ENCODE measurements at places on chromosomes 6 and 20. TPM values are rescaled to one million over a fixed set of nuclear protein-coding genes. Genes with fewer than 3 reads are reported as not detected.

DNA sequence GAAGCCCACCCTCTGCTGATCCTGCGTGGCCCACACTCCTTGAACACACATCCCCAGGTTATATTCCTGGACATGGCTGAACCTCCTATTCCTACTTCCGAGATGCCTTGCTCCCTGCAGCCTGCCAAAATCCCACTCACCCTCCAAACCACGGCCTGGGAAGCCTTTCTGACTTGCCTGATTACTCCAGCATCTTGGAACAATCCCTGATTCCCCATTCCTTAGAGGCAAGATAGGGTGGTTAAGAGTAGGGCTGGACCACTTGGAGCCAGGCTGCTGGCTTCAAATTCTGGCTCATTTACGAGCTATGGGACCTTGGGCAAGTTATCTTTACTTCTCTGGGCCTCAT lies 45.9 kb upstream of the CDH22 start:
- no peak for DNase-seq

- no peak for DNase-seq
These were observed 174.4 kb downstream of the BCAS1 start for GRCh38 chr20:53896041-53896440.

GRCh38 chr20:53498341-53498740 lies 95.3 kb downstream of the ZNF217 start:
- no peak for DNase-seq

GRCh38 chr6:6556738-6557503 lies 31.6 kb upstream of the LY86 start:
- peak; percentile 69 for DNase-seq

The CST5 gene
- total RNA-seq, result not detected

DNA sequence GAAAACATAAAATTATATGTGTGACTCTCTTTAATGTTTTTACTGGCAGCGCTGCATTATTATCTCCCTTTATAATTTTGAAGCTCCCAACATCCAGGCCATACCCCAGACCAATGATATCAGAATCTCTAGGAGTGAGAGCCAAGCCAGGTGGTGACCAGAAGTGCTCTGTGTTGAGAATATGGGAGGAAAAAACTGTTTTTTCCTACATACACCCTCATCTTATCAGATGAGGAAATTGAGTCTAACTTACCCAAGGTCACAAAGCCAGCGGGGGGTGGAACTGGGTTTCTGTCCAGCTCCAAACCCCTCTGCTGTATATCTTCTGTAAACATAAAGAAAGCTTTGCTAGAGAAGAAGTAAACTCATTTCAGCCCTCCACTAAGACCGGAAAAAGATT lies 42.5 kb downstream of the LY86 start:
- no peak for DNase-seq

GRCh38 chr6:43173591-43174262 lies 2.7 kb downstream of the SRF start:
- DNase-seq, result no peak

DNA sequence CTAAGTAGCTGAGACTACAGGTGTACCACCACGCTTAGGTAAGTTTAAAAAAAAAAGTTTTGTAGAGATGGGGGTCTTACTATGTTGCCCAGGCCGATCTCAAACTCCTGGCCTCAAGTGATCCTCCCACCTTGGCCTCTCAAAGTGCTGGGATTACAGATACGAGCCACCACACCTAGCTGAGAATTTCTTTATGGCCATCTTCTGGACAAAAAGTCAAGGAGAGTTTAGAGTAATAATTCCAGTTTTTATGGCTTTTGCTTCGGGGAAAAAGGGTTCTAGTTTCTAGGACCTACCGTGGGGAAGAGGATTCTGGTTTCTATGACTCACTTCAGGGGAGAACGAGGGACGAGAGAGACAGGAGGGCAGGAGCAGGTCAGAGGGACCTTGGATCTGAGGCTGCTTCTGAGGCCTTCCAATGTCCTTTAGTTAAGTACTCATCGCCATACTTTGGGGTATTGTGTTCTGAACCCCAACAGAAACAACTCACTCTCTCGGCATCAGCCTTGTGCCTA lies 69.3 kb upstream of the IER3 start:
- DNase-seq, result no peak

GRCh38 chr6:157209865-157210530 lies 113.3 kb downstream of the TMEM242 start:
- no peak for DNase-seq
